CD8-positive, alpha-beta memory T cell (primary cell): ENCODE measurements at places on chromosomes 3 and 15. TPM values are rescaled to one million over a fixed set of nuclear protein-coding genes. Genes with fewer than 3 reads are reported as not detected.
A peak's percentile ranks its signal among the peaks of the same experiment; 100 is the strongest.

- no peaks in the 10 kb centered on the region for H3K36me3 ChIP-seq
- peaks cover 25% of the 10 kb centered on the region for H3K4me1 ChIP-seq
- H3K4me3 ChIP-seq: peak overlapping the region; percentile 97
- no peaks in the 10 kb centered on the region for H3K27me3 ChIP-seq
- H3K27ac ChIP-seq: peak overlapping the region; percentile 96
- DNase-seq: no peak
Observed at GRCh38 chr15:65870889-65871533, 1.7 kb downstream of the RAB11A start.

- H3K4me3 ChIP-seq: no peak overlapping the region
- no peaks in the 10 kb centered on the region for H3K27me3 ChIP-seq
- no peak for DNase-seq
- H3K4me1 ChIP-seq: no peaks in the 10 kb centered on the region
Observed at GRCh38 chr3:23664459-23664858, 141.3 kb upstream of the UBE2E1 start.

TERC gene
- total RNA-seq: 15.5 TPM

- H3K27me3 ChIP-seq: no peaks in the 10 kb centered on the region
- H3K4me3 ChIP-seq: no peak overlapping the region
- no peak for DNase-seq
- H3K27ac ChIP-seq: no peak overlapping the region
- H3K36me3 ChIP-seq: no peaks in the 10 kb centered on the region
Observed at GRCh38 chr3:177789500-177789899, 592.2 kb upstream of the TBL1XR1 start.

DNA sequence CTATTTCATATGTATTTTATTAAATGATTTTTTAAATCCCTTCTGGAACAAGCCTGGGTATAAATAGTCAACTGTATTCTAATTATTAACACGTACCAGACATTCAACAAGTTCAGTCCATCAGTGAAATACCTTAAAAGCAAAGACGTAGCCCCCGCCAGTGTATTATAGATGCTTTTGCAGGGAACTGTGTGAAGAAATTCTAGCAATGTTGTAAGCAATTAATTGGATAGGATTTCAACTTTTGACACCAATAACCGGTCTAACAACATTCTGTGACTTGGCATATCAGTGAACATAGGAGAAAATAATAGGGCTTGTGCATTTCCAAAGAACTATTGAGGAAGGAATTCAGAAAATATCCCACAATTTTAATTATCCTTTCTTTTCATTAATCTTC is 67.2 kb upstream of the TGFBR2 start:
- DNase-seq: no peak
- H3K27me3 ChIP-seq: no peaks in the 10 kb centered on the region
- H3K4me1 ChIP-seq: no peaks in the 10 kb centered on the region
- no peak overlapping the region for H3K4me3 ChIP-seq

GRCh38 chr3:117322866-117323265 is 613.3 kb downstream of the TUSC7 start:
- DNase-seq: no peak
- no peak overlapping the region for H3K4me3 ChIP-seq
- no peaks in the 10 kb centered on the region for H3K4me1 ChIP-seq
- H3K36me3 ChIP-seq: no peaks in the 10 kb centered on the region

NCK1 gene
- total RNA-seq: 33.3 TPM

- H3K36me3 ChIP-seq: no peaks in the 10 kb centered on the region
- no peaks in the 10 kb centered on the region for H3K27me3 ChIP-seq
- no peaks in the 10 kb centered on the region for H3K4me1 ChIP-seq
- no peak overlapping the region for H3K4me3 ChIP-seq
Observed at GRCh38 chr15:101551696-101552591, 62.4 kb upstream of the PCSK6 start.

IL5RA gene
- total RNA-seq: 0.70 TPM

- no peak for DNase-seq
- H3K36me3 ChIP-seq: no peaks in the 10 kb centered on the region
- no peaks in the 10 kb centered on the region for H3K27me3 ChIP-seq
- no peak overlapping the region for H3K27ac ChIP-seq
Observed at GRCh38 chr3:162719684-162720341, 1223.2 kb downstream of the OTOL1 start.

DNA sequence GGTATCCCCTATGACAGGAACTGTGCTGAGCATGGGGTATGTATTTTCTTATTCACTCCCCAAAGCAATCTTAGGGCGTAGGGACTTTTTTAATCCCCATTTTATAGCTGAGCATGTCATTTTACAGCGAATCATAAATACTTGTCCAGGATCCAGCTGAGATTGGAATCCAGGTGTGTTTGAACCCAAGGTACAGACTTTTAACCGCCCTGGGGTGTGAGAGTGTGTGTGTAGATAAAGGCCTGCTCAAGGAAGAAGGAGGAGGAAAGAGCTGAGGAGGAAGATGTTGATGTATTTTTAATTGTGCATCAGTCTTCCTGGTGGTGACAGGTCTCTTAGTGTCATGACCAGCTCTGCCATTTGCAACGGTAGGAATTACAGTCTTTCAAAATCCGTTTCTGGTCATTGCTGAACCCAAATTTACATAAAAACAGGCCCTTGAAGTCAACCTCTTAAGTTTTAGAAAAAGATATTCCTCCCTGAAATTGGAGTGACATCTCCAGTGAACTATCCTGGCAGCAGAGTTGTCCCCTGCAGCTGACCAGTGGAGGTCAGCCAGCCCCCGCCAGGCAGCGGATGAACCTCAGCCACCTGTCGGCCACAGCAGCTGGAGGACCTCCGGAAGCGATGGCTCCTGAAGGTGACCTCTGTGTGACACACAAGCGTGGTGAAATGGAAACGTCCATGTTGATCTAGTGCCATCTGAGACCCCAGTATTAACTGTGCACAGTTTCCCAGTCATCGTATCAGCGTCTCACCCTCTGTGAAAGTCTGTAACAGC is 92.8 kb upstream of the MITF start:
- H3K27me3 ChIP-seq: no peaks in the 10 kb centered on the region
- H3K36me3 ChIP-seq: no peaks in the 10 kb centered on the region
- no peaks in the 10 kb centered on the region for H3K4me1 ChIP-seq

GALNT15 gene
- not detected for total RNA-seq

DNA sequence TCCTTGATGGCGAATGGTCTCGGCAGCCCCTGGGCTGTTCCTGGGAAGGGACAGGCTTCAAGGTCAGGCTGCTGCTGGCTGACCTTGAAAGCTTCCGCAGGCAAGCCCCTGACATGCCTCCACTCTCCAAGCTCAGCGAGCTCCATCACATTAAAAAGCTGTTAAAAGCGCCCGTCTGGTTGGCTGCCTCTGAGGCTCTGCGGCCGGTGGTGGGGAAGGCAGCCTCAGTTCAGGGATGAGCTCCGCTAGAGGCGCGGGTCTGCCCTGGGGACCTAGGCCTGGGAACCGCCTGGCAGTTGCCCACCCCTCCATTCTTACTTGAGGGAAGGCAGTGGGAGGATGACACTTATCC is 103.8 kb downstream of the LINGO1 start:
- no peak overlapping the region for H3K27ac ChIP-seq
- no peaks in the 10 kb centered on the region for H3K4me1 ChIP-seq
- no peak overlapping the region for H3K4me3 ChIP-seq
- H3K27me3 ChIP-seq: no peaks in the 10 kb centered on the region
- no peak for DNase-seq

DNA sequence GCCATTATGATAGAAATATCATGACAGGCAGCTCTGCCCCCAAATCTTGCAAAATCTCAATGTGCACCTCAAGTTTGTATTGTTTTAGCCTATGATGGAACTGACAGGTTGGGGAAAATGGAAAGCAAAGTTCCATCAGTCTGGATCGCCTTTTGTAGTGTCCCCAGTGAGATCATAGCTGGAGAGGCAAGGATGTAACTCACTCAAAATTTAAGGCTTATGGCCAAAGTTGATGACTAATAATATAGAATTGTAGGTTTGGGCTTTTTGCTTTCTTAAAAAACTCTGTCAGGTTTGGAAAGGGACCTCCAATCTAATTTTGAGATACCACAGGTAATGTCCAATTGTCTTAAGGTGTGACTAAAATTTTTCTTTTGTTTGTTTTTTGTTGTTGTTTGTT is 1.4 kb upstream of the ACP3 start:
- H3K36me3 ChIP-seq: no peaks in the 10 kb centered on the region
- no peak for DNase-seq
- H3K4me1 ChIP-seq: no peaks in the 10 kb centered on the region

TTLL13 gene
- 0.80 TPM for total RNA-seq

PLA2G4D gene
- not detected for total RNA-seq

NDN gene
- total RNA-seq: 0.77 TPM

DNA sequence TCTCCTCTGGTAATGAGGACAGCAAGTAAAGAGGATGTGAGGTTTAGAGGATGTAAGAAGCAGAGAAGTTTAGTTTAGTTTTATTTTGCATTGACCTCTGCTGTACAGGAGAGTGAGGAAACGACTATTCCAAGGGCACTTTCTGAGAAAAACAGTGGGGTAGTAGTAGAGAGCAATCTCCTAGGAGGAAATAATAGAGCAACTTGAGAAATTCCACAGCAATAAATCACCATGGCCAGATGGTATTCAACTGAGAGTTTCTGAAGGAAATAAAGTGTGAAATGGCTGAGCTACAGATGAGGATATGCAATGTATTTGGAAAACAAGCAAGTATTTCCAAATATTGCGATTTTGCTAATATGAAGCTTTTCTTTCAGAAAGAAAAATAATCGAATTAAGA is 118.9 kb downstream of the DPH6 start:
- no peak for DNase-seq
- H3K4me1 ChIP-seq: no peaks in the 10 kb centered on the region
- H3K27ac ChIP-seq: no peak overlapping the region
- no peaks in the 10 kb centered on the region for H3K36me3 ChIP-seq
- H3K4me3 ChIP-seq: no peak overlapping the region
- no peaks in the 10 kb centered on the region for H3K27me3 ChIP-seq
